Neural crest cell (in vitro differentiated cells): ENCODE measurements at places on chromosomes 1 and 21. TPM values are rescaled to one million over a fixed set of nuclear protein-coding genes. Genes with fewer than 3 reads are reported as not detected.

- no peak for DNase-seq
These were observed 23.2 kb downstream of the ATP8B2 start for GRCh38 chr1:154348429-154349076.

DNA sequence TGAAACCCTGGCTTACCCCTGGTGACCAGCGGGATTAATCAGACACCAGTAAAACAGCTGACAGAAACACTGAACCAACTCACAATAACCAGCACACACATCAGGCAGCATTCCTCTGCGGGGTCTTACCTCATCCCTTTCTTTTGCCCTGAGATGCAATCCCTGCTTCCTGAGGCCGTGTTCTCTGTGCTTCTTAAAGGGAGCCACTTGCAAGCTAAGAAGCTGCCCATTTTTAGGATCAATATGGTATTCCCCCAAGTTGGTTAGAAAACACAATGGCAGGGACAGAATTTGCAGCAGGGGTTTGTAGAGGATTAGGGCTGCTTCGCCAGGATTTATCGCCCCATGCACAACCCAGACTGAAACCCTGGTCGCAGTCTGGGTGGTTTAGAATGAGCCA is 74.7 kb upstream of the OLIG2 start:
- no peak for DNase-seq

DNA sequence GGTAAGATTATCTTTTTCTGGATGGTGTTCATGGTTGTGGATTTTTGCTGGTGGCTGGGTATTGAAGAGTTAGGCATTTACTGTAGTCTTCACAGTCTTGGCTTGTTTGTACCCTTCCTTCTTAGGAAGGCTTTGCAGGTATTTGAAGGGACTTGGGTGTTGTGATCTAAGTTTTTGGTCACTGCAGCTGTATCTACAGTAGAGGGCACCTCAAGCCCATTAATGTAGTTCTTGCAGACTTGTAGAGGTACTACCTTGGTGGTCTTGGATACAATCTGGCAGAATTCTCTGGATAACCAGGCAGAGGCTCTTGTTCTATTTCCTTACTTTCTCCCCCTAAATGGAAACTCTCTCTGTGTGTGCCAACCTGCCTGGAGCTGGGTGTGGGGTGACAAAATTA is 155.8 kb upstream of the BRINP3 start:
- DNase-seq, result no peak

DNA sequence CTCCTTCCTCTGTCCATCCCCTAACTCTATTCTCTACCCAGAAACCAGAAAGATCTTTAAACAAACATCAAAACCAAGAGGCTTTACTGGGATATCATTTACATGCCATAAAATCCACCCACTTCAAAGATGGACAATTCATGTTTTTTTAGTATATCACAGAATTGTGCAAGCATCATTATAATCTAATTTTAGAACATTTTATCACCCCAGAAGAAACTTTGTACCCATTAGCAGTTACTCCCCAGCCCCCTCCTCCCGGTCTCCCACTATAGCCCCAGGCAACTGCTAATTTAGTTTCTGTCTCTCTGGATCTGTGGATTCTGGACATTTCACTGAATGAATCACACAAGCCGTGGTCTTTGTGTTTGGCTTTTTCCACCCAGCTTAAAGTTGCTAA is 4.8 kb upstream of the SELENON start:
- DNase-seq, result no peak

- DNase-seq, result no peak
These were observed 170.7 kb downstream of the NR5A2 start for GRCh38 chr1:200198236-200198635.

Gene C8A
- total RNA-seq, result not detected in 2 replicates

Gene SOX13
- 60.9 and 64.4 TPM in 2 replicates for total RNA-seq

Gene SPRR2D
- total RNA-seq, result not detected in 2 replicates

Gene PI4KB
- 46.3 and 52.0 TPM in 2 replicates for total RNA-seq

Gene APH1A
- 142 and 145 TPM in 2 replicates for total RNA-seq

Gene S100B
- 29.9 and 37.3 TPM in 2 replicates for total RNA-seq
